Karpas-422 (cell line): ENCODE measurements at places on chromosomes 16 and 17.

- DNase-seq, result no peak
Measured at GRCh38 chr16:89005201-89006035, 28.4 kb upstream of the CBFA2T3 start.

GRCh38 chr16:26396511-26397235, 670.1 kb upstream of the C16orf82 start:
- DNase-seq, result peak; percentile 42

GRCh38 chr16:79970551-79971236, 370.2 kb upstream of the MAF start:
- no peak for DNase-seq

GRCh38 chr17:7445619-7445968, 733 bp downstream of the CHRNB1 start:
- no peak for DNase-seq

GRCh38 chr17:6981426-6981825, 14.4 kb upstream of the ALOX12 start:
- DNase-seq, result no peak

DNA sequence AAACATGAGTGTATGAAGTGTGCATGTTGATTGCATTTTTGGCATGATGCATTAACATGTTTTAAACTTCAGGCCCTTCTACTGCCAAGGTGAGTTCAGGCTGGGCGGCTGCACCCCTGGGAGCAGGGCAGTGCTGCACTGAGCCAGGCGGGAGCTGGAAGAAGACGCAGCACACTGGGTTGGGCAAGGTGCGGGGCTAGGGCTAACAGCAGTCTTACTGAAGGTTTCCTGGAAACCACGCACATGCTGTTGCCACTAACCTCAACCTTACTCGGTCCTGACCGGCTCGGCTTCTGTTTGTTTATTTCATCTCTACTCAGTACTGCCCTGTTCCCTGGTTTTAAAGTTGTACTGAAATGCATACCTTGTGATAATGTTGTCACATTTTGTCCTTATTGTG, 61.0 kb downstream of the MAP2K4 start:
- no peak for DNase-seq

- DNase-seq, result no peak
Measured at GRCh38 chr16:24174504-24174903, 81.6 kb upstream of the CACNG3 start.

DNA sequence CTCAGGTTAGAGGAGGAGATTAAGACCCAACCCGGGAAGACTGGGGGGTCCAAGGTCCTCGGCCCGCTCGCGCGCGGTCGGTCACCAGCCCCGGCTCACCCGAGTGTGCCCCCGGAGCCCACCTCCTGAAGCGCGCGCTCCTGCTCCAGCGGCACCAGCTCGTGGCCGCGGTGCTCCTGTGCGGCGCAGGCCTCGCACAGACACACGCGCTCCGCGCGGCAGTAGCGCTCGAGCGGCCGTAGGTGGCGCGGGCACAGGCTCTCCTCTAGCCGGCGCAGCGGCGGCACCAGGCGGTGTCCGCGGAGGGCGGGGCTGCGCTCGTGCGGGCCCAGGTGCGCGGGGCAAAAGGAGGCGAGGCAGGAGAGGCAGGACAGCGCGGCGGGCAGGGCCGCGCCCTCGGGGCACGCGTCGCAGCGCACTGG, 618 bp downstream of the TRIM47 start:
- peak; percentile 91 for DNase-seq

DNA sequence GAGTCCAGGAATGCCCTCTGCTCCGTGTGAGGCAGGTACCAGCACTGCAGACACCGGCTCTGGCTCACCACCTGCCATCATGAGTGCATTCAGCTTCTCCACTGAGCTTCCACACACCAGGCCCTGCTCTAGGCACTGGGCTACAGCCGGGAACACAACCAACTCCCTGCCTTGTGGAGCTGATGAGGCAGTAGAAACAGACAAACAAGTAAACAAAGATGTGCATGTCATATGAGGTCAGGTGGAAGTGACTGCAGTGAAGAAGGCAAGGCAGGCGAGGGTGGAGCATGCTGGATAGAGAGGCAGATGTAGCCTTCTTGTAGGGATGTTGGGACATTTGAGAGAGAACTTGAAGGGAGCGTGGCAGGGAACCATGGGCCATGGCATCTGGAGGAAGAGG, 5.0 kb downstream of the NLRC5 start:
- DNase-seq, result no peak

GRCh38 chr16:85677383-85677967, 11.3 kb downstream of the GINS2 start:
- DNase-seq, result no peak

GRCh38 chr16:52451971-52452421, 94.9 kb downstream of the TOX3 start:
- no peak for DNase-seq

- DNase-seq, result no peak
Measured at GRCh38 chr16:70634861-70635260, 11.5 kb upstream of the IL34 start.

- DNase-seq, result no peak
Measured at GRCh38 chr17:77242118-77242851, 101.5 kb downstream of the SEC14L1 start.

DNA sequence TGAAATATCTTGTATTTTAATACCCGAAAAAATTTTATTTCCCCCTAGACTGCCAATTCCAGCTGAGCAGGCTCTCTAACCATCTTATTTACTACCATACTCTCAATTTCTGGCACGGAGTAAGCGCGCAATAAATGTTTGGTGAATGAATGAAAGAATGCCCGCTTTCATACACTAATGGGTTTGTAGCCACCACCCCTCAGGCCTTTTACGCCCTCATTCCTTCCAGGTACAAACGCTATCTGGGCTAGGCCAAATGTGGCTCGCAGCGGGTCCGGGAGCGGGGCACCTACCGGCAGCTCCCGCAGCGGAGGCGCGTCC, 536 bp upstream of the PLD2 start:
- DNase-seq, result peak; percentile 61

- DNase-seq, result no peak
Measured at GRCh38 chr16:51166091-51166490, 15.0 kb upstream of the SALL1 start.

GRCh38 chr17:75633486-75634375, 497 bp downstream of the SMIM5 start:
- DNase-seq, result peak; percentile 91

GRCh38 chr16:27867122-27868110, 196.1 kb downstream of the GSG1L start:
- peak; percentile 90 for DNase-seq

GRCh38 chr16:83238949-83239691, 568.7 kb upstream of the HSBP1 start:
- no peak for DNase-seq

- no peak for DNase-seq
Measured at GRCh38 chr17:10063730-10064241, 134.6 kb downstream of the GAS7 start.

DNA sequence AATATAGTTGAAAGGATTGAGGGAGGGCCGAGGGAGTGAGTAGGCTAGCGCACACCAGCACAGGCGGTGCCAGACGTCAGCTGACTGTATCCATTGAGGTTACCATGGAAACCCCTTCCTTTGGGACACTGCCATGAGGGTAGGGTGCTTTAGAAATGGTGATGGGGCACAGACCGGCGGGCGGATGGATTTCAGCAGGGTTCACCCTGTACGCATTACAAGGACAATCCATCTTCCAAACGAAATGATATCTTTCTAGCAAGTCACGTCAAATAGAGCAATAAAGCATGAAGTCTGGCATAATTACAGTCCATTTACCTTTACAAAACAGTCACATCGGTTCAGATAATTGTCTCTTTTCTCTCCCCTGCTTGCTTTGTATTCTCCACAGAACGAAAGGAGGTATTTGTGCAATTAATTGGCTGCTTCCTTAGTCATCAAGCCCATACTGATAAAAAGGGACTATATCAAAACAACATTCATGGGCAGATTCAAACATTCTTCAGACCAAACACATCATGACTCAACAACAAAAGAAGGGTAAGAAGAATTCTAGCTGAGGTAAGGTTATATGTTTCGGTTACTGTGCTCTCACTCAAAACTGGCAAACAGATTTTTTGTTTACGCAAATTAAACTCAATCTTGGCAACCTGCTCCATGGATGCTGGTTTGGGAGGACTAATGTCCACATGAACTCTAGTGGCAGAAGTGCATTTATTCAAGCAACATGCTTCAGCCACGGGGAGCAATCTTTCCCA, 140.6 kb downstream of the CDK5R1 start:
- no peak for DNase-seq

DNA sequence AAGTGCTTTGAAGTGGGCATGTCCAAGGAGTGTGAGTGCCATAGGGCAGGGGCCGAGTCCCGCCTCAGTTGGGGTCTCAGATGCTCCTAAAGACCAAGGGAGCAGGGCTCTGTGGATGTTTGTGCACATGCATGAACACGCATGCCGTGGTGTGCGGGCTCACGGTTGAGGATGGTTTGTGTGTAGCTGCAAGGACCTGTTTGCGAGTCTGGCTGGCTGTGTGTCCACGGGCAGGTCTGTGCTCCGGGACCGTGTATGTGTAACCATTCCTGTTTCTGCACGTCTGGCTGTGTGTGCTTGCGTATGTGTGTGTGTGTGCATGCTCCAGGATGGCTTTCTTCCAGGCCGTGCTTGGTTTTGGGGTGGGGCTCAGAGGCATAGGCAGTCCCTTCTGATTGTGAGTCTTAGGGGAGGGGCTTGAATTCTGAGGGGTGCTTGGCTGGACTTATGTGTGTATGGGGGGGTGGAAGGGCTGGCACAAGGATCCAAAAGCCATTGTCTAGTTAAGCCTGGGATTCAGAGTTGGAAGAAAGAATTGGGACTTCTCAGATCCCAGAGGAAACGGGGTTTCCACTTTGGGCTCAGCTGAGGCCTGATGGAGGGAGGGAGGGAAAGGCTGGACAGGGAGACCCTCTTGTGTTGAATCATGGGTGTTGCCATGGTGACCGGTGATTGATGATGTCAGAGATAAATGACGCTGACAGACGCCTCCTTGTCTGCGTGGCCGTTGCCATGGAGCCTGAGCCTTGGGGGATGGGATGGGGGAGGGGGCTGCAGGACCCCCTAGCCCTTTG, 14.4 kb downstream of the GJD3 start:
- no peak for DNase-seq

DNA sequence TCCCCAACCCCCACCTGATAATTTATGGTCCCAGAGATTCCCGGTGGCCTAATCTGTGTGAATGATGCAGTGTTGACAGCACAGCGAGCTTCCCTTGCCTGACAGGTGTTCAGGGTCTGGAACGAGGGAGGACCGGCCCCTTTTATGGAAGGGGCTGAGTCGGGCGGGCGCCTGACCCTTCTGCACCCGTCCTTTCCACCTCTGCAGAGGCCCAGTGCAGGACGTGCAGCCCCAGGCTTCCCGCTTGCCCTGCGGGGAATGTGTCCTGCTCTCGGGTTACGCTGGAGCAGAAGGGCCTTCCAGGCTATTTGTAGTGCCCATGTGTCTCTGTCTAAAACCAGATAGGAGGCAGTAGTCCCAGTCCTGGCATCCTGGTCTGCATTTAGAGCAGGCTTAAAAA, 16.2 kb downstream of the SMTNL2 start:
- DNase-seq, result no peak

- DNase-seq, result peak; percentile 96
Measured at GRCh38 chr16:83066011-83066410, 439.2 kb downstream of the CDH13 start.

DNA sequence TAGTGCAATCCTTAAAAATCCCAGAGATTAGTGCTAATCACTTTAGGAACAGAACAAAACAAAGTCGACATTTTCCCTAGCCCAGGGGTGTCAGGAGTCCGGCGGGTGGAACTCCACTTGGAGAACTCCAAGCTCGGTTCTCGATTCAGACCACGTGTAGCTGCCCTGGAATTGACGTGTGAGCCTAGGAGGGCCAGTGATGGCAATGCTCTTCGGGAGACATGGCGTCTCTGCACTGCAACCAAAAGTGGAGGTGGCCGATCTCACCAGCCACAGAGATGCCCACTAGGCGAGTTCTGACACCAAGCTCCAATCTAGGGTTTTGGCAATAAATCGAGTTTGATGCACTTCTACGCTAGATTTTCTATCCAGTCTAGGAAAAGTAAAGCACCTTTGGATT, 17.6 kb downstream of the MAP1LC3B start:
- DNase-seq, result no peak

- DNase-seq, result no peak
Measured at GRCh38 chr16:80063713-80064069, 463.2 kb upstream of the MAF start.

GRCh38 chr16:78444-79150, 572 bp downstream of the MPG start:
- peak; percentile 56 for DNase-seq

DNA sequence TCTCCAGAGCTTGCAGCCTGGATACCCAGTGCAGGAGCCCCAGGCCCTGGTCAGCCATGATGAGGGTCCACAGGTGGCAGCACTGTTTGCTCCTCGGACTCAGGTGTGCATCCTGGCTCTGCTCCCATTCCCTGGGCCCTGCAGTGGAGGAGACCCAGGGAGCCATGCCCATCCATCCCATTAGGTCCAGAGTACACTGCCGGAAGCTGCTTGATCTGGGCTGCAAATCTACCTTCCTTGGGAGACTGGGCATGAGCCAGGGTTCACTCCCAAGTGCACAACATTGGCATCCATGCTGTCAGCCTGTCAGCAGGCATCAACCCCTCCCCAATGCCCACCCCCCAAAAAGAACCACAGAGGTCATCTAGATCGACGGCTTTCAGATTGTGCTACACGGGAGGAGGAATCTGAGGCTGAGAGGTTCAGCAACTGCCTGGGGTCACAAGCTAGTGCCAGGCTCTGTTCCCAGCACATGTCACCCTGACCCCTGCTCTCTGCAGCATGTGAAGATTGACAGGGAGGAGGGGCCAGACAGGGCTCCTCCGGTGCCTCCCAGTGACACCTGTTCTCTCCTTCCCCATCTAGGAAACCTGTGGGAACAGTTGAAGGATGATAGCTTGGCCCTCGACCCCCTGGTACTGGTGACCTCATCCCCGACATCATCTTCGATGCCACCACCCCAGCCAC, 15.7 kb downstream of the UNC119 start:
- no peak for DNase-seq

- DNase-seq, result peak; percentile 33
Measured at GRCh38 chr17:36205637-36206485, 5.0 kb upstream of the CCL4L2 start.

DNA sequence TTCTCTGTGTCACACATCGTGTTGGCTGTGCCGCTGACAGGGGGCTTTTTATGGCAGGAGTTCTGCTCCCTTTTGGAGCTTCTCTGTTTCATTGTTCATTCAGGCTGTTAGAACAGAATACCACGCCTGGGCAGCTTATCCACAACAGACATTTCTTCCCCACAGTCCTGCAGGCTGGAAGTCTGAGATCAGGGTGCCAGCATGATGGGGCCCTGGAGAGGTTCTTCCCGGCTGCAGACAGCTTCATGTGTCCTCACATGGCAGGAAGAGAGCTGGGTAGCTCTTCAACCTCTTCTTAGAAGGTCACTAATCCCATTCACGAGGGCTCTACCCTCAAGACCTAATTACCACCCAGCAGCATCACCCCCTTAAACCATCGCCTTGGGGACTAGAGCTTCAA, 65.1 kb downstream of the DHRS7C start:
- DNase-seq, result no peak
